Left ventricle myocardium inferior (tissue), 1 donor: ENCODE measurements at places on chromosomes 5 and 9.

- no peak for DNase-seq
Measured at GRCh38 chr9:85213650-85214607, 527.8 kb downstream of the AGTPBP1 start.

GRCh38 chr9:6230037-6230780, 14.6 kb downstream of the IL33 start:
- no peak for DNase-seq

DNA sequence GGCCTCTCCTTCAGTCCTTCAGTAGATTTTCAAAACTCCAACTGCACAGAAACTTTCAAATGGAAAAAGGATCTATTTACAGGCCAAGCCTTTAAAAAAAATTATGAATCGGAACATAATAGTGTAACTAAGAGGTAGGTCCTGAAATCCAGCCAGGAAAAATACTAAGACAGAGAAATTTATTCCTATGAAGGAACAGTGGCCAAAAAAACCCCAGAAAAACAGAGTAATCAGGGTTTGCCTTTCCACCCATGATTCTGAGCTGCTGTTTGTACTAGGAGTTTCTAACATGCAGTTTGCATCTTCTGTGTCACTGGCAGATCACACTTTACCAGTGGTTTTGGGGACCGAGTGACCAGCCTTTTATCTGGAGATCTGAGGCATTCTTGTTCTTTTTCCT, 93.1 kb upstream of the TMED7 start:
- DNase-seq = no peak

- DNase-seq = no peak
Measured at GRCh38 chr9:84166891-84167290, 173.7 kb downstream of the SLC28A3 start.

DNA sequence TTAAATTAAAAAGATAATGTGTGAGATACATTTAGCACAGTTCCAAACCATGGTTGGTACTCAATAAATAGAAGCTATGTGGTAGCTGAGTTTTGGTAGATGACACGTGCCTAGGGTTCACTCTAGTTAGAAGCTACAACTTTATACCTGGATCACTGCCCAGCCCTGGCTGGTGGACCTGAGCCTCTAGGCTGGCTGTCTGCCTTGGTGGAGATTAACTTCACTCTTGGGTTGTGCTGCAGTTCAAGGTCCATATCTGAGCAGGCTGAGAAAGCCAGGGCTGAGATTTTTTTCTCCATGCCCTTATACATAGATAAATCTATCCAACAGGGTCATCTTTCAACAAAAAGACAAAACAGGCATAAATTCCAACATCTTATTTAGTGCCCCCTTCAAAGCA, 44.6 kb upstream of the SPDL1 start:
- DNase-seq = peak; percentile 36

GRCh38 chr9:107989544-107989943, 500.0 kb upstream of the KLF4 start:
- DNase-seq = no peak

DNA sequence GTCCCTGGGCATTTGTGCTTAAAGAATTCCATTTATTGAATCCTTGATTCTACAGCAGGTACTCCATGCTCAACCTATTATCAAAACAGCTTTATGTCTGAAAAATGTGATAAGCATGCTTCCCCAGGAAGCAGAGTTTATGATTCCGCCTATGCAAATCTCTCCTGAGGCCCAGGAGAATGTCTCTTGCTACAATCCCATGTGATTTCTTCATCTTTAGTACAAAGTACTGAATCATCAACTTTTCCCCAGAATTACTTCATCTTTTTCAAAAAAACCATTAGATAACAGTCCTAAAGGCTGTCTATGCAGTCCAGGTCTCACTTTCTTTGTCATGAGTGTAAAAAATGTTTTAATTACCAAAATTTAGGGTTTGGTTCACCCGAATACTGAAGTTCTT, 130.2 kb upstream of the ADAMTSL1 start:
- DNase-seq = no peak

DNA sequence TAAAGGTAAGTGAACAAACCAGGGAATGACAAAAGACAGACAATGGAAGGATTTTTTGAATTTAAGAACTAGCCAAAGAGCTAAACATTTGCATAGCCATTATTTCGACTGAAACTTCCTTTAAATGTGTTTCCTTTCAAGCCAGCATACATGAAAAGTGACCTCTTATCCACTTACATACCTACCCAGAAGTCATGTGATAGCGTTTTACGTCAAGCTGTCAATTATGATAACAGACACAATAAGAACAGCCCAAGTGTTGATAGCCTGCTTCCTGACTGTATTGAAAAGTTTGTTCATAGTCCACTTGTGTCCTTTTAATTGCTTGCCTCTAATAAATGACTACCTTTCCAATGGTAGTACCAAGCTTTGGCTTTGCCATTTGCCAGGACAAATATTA, 206.0 kb downstream of the NFIB start:
- DNase-seq = no peak

- DNase-seq = no peak
Measured at GRCh38 chr5:116382032-116382873, 192.4 kb downstream of the SEMA6A start.
